GM04503 (cell line): ENCODE measurements at places on chromosomes 16 and 17.

GRCh38 chr16:31333686-31334649, 21.0 kb upstream of the ITGAX start:
- peak; percentile 6 for DNase-seq

GRCh38 chr17:19787733-19788357, 39.7 kb upstream of the ALDH3A1 start:
- DNase-seq, result no peak

GRCh38 chr17:77235370-77235941, 94.7 kb downstream of the SEC14L1 start:
- peak; percentile 87 for DNase-seq

- no peak for DNase-seq
Observed at GRCh38 chr16:71600822-71601221, 23.9 kb upstream of the TAT start.

- no peak for DNase-seq
Observed at GRCh38 chr16:21565861-21566669, 33.3 kb upstream of the METTL9 start.
